Right ventricle myocardium inferior (tissue), 1 donor: ENCODE measurements at places on chromosomes 6 and 20.
A peak's percentile ranks its signal among the peaks of the same experiment; 100 is the strongest.

- DNase-seq = no peak
Measured at GRCh38 chr6:134686071-134686470, 263.8 kb downstream of the ALDH8A1 start.

GRCh38 chr20:11323816-11324215 lies 593.9 kb upstream of the BTBD3 start:
- DNase-seq = no peak

- DNase-seq = no peak
Measured at GRCh38 chr6:106757722-106758467, 128.5 kb downstream of the QRSL1 start.

DNA sequence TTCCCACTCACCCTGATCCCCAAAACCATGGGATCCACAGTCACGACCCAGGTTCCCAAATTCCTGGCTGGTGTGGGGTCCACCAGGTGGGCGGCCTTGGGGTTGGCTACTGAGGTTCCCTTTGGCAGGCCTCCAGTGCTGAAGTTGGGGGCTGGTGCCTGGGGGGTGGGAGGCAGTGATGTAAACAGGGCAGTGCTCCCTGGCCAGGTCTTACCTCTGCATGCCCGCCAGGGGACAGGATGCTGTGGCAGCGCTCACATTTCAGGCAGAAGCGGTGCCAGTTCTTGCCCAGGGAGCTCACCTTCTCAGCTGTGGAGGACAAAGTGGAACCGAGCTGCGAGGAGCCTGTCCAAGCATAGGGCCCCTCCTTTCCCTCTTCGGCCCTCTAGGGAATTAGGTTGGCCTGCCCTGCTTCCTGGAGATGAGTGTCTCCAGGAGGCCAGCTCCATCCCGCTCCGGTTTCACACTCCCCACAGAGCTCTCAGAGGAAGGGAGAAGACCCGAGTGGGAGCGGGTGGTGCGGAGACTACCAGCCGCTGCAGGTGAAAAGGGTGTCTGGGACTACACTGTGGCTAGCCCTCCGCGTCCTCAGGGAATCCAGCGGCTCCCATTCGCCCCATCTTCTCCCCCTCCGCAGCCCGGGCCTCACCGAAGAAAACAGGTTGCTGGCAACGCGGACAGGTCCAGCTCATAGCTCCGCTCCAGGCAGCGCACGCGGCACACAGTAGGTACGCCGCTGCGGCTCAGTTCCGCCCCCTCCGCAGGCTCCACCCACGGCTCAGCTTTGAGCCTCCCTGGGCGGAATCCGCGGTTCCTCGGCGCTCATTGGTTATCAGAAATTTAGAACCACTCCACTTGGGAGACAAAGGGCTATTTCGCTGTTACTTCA lies at the start of gene CRIP3:
Gene CRIP3, minus strand, starts transcription at position 726 of the 889 bp plus-strand sequence. Its CDS starts 34 bp downstream, at position 692.
- DNase-seq = peak; percentile 81

- DNase-seq = no peak
Measured at GRCh38 chr6:169966312-169967181, 215.1 kb downstream of the ERMARD start.

GRCh38 chr6:142804490-142804889 lies 140.5 kb downstream of the HIVEP2 start:
- DNase-seq = no peak

GRCh38 chr6:169839029-169839481 lies 87.6 kb downstream of the ERMARD start:
- DNase-seq = no peak

DNA sequence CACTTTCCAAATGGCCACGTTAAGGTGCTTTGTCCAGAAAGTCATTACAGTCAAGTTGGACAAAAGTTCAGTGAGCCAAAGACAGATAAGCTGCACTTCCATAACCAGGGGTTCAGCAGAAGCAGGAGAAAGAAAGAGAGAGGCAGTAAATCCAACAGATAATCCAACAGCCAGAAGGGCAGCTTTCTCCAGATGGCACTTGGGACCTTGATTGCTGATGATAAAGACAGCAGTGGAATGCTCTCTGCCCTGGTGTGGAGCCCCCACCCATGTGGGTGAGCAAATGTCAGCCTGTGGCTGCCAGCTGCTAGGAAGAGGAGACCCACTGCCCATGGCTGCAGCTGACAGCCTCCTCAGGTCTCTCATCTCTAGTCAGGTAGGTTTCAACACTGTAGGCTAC lies 18.7 kb upstream of the NRSN1 start:
- no peak for DNase-seq

GRCh38 chr6:85111481-85112011 lies 338.3 kb upstream of the NT5E start:
- no peak for DNase-seq
